ENCODE measurements at places on chromosomes 1 and 21.

- no peak for DNase-seq
Measured at GRCh38 chr1:4033129-4033676, 133.1 kb upstream of the C1orf174 start.

DNA sequence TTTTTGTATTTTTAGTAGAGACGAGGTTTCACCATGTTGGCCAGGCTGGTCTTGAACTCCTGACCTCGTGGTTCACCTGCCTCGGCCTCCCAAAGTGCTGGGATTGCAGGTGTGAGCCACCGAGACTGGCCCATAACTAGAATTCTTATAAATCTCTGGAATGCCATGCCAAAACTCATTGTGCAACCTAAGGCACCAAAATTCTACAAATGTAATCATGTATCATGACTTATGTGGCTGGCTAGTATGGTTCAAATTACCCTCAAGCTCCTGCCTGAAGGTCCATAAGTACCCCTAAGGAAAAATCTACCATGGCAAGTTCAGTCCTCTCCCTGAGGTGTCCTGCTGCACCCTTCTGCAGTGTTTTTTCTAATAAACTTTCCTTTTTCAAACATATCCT is 63.8 kb upstream of the CSF1 start:
- no peak for DNase-seq

DNA sequence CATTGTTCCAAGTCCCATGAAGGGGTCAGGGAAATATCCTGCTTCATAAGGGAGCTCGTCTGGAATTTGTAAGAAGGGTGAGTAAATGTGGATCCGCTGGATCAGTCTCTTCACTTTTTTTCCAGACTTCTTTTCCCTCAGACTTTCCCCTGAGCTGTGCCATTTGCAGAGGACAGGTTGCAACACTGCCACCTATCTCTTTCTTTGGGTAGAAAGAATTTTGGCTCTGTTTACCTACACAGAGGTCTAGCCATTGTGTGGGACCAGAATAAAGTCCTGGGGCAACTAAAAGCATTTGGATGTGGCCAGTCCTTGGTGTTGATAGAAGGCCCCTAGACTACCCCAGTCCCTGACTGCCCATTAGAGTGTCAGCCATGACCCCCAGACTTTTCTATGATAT is 1146.7 kb upstream of the PRMT6 start:
- DNase-seq = no peak

GRCh38 chr1:172431204-172431603 is 10.7 kb downstream of the C1orf105 start:
- no peak for DNase-seq

GRCh38 chr21:37821786-37822450 is 94.3 kb downstream of the KCNJ6 start:
- no peak for DNase-seq

GRCh38 chr1:224647449-224647848 is 31.3 kb downstream of the CNIH3 start:
- no peak for DNase-seq

DNA sequence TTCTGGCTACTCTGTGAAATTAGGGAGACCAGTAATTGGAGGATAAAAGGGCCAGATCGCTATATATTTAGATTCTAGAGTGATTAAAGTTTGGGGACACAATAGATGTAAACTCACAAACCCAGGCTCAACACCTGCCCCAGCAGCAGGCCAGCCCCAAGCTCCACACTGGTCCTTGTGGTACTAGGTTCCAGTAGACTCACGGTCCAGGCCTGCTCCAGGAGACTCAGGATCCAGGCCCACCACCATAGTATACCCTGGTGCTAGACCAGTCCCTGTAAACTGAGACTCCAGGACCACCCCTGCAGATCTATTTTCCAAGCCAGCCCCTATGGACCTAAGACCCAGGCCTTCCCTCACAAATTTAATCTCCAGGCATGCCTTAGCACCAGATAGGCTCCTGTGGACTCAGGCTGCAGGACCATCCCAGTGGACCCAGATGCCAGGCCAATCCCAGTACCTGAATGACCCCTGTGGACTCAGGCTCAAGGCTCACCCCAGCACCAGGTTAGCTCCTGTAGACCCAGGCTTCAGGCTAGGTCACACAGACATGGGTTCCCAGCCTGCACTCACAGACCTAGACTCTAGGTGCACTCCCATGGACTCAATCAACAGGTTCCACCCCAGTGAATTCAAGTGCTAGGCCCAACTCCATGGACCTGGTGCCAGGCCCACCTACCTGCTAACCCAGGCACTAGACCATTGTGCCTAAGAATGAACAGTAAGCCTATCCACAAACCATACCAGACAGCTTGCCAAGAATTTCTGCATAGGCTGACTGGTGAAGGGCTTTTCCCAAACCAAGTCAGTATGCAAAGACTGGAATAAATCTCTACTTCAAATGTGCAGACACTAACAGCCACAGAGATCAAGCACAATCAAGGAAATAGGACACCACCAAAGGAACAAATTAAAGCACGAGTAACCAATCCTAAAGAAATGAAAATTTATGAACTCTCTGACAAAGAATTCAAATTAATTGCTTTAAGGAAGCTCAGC is 13.8 kb upstream of the DENND1B start:
- no peak for DNase-seq

DNA sequence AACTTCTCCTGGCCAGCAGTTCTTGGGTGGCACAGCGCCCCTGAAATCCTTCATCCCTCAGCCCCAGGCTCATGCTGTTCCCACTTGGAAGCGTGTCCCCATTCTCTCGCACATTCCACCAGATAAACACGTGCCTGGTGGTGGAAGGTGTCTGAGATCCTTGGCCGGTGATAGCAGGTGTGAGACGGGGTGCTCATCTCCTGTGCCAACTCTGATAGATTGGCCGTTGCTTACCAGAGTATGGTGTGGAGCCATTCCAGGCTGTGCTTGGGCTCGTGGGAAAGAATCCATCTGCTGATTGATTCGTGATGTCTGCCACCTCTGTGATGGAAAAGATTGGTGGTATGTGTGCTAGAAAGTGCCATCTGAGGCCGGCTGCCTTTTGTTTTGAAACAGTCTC is 22.2 kb downstream of the ACTL8 start:
- DNase-seq = no peak

DNA sequence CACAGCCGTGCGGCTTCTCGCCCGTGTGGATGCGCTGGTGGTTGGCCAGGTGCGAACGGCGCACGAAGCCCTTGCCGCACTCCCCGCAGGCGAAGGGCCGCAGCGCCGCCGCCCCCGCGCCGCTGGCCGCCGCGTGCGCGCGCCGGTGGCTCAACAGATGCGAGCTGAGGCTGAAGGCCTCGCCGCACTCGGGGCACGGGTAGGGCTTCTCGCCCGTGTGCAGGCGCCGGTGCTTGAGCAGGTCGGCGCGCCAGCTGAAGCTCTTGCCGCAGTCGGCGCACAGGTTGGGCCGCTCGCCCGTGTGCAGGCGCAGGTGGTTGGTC is 24.9 kb downstream of the ZNF697 start:
- no peak for DNase-seq

DNA sequence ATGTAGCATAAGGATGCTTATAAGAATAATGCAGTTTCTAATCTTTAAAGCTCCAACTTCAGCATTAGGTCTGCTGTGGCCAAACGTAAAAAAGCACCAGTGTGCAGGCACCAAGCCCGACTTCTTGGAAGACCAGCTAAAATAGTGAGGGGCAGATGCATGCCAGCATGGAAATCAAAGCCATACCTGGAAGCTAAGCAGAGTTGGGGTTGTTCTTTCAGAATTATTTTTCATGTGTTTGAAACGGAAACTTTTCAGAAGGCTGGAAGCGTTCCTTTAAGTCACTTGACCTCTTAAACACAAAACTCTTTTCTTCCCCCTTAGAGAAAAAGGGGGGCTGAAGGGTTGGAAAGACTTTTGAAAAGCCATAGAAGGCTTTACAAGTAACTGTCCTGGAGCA is 329.2 kb upstream of the C1orf87 start:
- DNase-seq = no peak

- DNase-seq = no peak
Measured at GRCh38 chr1:154736841-154737240, 128.9 kb upstream of the ADAR start.

GRCh38 chr1:42165511-42166210 is 1.1 kb upstream of the GUCA2A start:
- DNase-seq = peak; percentile 75

- no peak for DNase-seq
Measured at GRCh38 chr1:80891871-80892270, 908.9 kb upstream of the ADGRL2 start.

- DNase-seq = no peak
Measured at GRCh38 chr1:244800821-244801220, 34.6 kb upstream of the COX20 start.

DNA sequence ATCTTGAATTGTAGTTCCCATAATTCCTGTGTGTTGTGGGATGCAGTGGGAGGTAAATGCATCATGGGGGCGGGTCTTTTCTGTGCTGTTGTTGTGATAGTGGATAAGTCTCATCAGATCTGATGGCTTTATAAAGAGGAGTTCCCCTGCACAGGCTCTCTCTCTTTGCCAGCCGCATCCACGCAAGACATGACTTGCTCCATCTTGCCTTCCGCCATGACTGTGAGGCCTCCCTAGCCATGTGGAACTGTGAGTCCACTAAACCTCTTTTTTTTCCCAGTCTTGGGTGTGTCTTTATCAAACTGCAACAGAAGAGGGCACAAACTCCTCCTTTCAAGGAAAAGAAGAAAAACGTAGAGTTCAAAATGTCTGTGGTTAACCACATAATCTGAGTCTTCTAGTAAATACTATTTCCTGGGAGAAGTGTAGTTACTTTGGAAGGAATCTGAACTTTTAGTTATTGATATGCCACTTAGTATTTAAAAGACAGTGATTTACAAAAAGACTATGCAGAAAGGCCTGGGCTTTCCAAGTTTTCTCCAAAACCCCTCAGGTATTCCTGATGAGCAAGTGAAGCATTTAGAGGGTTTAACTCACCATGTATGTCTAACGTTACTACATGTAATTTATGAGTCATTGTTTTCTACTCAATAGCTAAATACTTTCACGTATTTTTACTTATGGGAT is 10.0 kb downstream of the ADAMTS1 start:
- DNase-seq = no peak

GRCh38 chr1:232589812-232590743 is 39.9 kb downstream of the SIPA1L2 start:
- DNase-seq = no peak

GRCh38 chr1:5921671-5922070 is 70.6 kb downstream of the NPHP4 start:
- DNase-seq = no peak

- no peak for DNase-seq
Measured at GRCh38 chr1:59135761-59136255, 161.1 kb upstream of the FGGY start.

DNA sequence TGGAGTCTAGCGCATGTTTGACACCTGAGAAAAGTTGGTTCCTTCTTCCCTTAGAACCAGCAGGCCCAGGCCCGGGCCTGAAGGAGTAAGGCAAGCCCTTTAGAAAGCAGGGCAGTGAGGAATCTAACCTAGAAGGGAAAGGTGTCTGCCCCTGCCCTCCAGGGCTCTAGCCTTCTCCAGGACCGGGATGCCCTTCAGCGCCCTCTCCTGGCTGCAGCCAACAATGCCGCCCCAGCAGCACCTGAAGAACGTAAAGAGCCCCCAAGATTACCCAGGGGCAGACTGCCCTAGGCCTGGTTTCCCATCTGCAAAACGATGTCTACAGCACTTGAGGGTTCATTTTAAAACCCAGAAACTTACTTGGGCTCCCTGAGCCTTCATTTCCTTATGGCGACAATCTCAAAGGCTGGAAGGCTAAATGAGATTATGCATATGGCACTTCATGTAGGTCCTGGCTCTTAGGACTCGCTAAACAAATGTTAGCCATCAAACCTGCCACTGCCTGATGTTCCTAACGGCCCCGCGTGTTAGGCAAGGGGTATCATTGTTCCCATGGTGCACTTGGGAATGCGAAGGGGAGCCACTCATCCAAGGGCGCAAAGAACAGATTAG is 106.7 kb upstream of the KLHDC7A start:
- DNase-seq = peak; percentile 44

DNA sequence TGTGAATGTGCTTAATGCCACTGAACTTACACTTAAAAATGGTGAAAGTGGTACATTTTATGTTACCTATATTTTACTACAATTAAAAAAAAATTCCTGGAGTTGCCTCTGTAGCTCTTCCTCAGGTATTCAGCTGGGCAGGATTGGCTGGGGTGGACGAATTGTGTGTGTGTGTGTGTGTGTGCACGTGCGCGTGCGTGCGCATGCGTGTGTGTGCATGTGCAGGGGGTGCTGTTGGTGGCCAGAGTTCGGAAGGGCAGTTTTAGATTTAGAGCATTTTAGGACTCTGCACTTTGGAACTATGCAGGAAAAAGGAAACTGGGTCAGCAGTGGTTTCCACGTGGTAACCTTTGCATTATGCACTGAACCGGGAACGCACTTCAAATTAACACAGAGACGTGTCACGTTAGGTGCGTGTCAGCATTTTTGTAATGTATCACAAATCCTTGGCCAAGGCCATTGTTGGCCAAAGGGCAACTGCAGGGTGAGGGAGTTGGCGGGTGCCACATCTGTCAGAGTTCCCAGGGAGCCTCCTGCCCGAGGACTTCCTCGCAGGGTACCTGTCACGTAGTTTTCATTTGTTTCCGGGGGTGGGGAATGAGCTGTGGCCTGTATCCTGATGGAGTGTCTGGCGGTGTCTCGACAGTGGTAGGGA is 312.8 kb downstream of the CAMTA1 start:
- DNase-seq = no peak

GRCh38 chr1:154155251-154155650 is 378 bp upstream of the NUP210L start:
- no peak for DNase-seq

DNA sequence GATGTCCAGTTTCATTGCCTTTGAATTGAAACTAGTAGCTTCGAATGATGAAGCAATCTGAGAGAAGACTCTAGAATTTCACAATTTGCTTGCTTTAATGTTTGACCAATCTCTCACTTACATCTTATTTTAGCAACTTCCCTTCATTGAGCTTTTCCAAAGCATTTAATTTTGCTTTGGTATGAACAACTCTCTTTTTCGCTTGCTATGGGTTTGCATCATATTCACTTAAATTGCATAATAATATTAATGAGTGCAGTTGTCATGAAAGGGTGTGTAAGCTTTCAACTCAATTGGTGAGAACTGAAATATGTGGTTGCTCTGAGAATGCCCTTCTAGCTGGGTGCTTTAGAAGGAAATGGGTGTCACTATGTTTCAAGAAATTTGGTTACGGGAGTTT is 309.2 kb downstream of the HLX start:
- no peak for DNase-seq

DNA sequence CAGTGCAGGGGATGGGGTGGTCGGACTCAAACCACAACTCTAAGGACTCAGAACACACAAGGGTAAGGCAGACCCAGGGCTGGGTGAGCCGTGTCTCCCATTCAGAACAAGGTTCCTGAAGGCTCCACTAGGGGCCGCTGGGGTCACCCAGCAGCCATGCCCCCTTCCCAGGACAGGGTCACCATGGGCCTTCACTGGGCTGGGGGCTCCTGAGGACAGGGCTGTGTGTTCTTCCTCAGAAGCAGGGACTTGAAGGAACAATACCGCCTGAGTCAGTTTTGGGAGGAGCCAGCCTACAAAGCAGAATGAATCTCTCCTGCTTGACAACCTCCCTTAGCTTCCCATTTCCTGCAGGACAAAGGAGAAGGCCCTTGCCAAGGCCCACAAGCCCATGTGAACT is 15.4 kb downstream of the RIMS3 start:
- DNase-seq = no peak

Measured in NCI-H526 (cell line).